SHP77 treated with DMSO at 0.1 percent for 48 hours (cell line): ENCODE measurements at places on chromosomes 1 and 21.

DNA sequence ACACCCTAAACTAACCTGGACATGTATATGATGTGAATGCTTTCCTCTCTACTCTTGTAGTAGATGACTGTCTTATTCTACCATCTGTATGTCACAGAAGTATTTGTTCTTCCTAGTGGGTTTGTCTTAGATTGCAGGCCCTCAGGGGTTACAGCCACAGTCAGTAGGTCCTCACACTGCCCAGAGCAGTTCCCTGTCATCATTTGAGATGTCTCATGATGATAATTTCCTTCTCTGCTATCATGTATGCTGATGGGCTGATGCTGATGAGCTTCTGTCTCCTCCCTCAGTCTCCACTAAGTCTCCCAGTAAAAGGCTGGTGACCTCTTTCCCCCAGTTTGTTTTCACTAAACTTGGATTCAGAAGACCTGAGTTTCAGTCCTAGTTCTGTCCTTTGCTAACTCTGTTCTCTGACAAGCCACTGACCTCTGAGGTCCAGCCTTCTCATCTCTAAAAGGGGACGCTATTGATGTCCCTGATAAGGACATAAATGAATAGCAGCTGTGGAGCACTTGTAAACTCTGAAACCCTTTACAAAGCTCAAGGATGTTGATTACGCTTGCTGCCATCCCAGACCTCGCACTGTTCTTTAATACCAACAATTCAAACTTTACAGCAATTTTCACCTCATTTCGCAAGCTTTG is 3.1 kb upstream of the ETV3 start:
- DNase-seq: no peak

GRCh38 chr1:22592919-22593790 is 29.9 kb downstream of the EPHA8 start:
- no peak for DNase-seq

DNA sequence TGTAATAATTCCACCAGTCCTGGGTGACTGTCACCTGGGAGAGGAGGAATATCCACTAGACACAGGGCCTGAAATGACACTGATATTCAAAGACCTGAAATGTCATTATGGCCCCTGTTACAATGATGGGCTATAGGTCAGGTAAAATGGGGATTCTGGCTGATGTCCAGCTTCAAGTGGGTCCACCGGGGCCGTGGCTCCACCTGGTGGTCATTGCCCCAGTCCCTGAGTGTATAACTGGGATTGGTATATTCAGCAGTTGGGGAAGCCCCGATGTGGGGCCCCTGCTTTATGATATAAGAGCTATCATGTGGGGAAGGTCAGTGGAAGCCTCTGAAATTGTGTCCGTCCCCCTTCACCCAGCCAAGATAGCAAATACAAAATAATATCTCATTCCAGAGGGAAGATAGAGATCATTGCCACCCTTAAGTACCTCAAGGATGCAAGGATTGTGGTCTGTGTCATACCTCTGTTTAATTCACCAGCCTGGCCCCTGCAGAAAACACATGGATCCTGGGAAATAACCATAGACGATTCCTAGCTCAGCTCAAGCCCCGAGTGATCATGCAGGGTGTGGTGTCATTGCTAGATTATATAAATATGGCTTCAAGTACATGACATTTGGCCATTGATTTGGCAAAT is 19.4 kb downstream of the PLEKHO1 start:
- peak; percentile 60 for DNase-seq

DNA sequence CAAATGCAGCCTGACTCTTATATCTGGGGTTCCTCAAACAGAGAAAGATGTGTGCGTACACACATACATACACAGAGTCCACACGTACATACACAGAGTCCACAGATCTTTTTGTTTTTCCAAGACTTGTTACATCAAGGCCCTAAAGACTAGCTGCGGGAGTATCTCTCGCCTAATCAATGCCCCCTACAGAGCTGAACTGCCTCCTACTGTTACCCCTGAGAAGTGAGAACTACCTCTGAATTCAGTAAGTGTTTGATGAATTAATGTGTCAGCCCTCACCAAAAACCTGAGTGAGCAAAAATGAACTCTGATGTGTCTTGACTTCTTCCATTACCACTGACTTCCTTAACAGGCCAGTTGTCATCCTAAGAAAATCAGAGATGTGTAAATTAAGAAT is 351.2 kb downstream of the HHIPL2 start:
- DNase-seq: no peak

- DNase-seq: no peak
Observed at GRCh38 chr1:189424746-189425331, 1052.8 kb downstream of the BRINP3 start.
